Cerebellum (tissue), 4 donors: ENCODE measurements at places on chromosomes 7 and 10. TPM values are rescaled to one million over a fixed set of nuclear protein-coding genes. Genes with fewer than 3 reads are reported as not detected.

Gene EPHA1
- total RNA-seq = 1.6 TPM

Gene ENKUR
- total RNA-seq = 6.4 TPM

Gene DYNC1I1
- 15.2 TPM for total RNA-seq

- no peak for DNase-seq
Observed at GRCh38 chr7:41652267-41652666, 50.6 kb downstream of the INHBA start.

- DNase-seq = no peak
Observed at GRCh38 chr7:95632609-95633008, 36.3 kb upstream of the PDK4 start.

DNA sequence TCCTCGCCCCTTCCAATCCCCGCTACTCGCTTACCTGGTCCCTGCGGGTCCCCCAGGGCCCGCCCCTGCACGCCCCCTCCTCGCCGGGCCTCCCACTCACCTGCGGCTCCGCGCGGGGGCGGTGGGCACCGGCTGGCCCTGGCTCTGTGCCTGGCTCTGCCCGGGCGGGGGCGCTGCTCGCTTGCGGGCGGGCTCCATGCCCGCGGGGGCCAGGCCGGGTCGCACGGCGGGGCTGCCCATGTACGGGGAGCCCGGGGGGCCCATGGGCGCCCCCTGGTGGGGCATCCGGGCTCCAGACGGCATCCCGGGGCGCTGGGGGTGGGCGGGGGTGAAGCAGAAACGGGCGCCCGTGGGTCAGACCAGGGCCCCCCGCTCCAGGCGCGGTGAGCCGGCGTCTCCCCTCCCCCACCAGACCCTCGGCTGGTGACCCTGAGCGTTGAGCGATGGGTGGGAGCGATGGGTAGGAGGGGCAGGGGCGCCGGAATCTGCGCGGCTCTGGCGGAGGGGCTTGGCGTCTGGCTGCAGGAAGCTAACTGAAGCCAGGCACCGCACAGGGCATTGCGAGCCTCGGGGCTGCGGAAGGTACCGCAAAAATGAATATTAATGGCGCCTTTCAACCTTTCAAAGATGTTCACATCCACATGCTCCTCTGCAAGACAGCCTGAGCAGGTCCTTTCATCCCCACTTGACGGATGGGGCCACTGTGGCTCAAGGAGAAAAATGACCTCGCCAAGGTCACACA is 3.0 kb downstream of the SMARCD3 start:
- no peak for DNase-seq

DNA sequence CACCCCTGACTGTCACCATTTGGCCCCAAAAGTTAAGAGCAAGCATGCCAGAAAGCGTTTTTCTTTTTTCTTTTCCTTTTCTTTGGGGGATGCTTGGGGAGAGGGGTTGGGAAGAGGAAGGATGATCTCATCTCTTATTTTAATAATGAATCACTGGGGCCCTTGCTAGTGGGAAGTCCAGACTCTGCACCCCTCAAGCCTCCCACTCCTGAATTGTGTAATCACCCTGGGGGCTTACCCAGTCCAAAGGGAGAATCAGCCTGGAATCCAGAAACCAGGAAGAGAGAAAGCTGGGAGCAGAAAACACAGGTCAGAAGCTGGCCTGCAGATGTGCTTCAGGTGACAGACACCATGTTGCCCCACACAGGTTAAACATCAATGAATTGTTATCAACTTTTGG is 14.7 kb upstream of the HABP2 start:
- DNase-seq = no peak
